ENCODE measurements at places on chromosomes 1 and 21.
A peak's percentile ranks its signal among the peaks of the same experiment; 100 is the strongest.

DNA sequence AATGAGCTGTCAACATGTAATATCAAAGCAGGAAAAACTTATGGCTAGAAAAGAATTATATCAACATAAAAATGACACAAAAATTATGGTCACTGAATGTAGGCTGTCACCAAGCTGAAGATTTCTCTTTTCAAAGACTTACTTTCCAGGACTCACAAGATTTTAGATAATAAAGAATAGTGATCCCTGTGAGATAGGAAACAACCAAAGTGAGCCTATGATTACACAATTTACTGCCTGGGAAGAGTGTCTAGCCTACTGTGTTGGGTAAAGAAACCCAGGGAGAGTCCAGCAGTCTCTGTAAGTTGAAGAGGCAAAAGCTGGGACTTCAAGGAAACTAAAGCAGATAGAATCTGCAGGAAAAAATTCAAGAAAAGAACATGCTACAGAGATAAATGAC is 20.2 kb upstream of the RGS1 start:
- no peak for DNase-seq

GRCh38 chr21:44815852-44816628 is 1.8 kb downstream of the SUMO3 start:
- no peak for DNase-seq

- peak; percentile 10 for DNase-seq
Observed at GRCh38 chr1:203796236-203796605, 798 bp downstream of the ZBED6 start.

DNA sequence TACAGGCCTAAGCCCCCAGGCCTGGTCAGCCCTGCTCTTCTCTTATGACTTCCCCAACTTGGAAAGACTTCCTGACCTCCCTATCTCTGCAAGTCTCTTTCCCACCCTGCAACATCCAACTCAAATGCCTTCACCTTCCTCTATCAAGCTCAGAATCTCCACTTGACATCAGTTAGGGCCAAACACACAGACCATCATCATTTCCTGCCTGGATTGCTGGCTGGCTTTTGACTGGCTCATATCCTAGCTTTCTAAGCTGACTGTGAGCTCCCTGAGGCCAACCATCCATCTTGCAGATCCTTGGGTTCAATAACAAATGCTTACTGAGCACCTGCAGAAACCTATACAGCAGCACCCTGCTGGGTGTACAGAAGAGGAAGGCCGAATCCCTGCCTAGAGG is 137.3 kb upstream of the EDN2 start:
- DNase-seq, result no peak

GRCh38 chr1:217524787-217525520 is 105.9 kb downstream of the GPATCH2 start:
- no peak for DNase-seq

DNA sequence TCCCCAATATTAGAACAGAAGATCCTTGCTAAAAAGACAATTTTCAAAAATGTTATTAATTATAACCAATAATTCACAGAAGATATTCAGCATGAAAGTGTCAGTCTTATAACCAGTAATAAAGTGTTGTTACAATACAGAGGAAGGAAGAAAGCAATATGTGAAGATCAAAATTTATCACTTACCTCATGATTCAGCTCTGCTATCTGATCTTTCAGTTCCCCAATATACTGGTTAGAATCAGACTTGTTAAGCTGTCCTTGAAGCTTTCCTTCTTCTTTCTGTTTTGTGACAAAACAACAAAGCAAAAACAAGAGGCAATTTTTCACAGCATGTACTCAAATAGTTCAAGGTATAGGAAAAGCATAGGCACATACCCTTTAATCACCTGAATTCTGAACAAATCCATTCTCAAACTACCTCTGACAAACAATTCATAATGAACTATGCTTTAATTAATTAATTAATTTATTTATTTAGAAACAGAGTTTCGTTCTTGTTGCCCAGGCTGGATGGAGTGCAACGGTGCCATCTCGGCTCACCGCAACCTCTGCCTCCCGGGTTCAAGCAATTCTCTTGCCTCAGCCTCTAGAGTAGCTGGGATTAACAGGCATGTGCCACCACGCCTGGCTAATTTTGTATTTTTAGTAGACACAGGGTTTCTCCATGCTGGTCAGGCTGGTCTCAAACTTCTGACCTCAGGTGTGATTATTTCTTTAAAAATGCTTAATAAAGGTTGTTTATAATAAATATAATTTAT is 76.9 kb upstream of the GFI1 start:
- DNase-seq, result no peak

- DNase-seq, result no peak
Observed at GRCh38 chr1:43492826-43493225, 37.9 kb upstream of the PTPRF start.

DNA sequence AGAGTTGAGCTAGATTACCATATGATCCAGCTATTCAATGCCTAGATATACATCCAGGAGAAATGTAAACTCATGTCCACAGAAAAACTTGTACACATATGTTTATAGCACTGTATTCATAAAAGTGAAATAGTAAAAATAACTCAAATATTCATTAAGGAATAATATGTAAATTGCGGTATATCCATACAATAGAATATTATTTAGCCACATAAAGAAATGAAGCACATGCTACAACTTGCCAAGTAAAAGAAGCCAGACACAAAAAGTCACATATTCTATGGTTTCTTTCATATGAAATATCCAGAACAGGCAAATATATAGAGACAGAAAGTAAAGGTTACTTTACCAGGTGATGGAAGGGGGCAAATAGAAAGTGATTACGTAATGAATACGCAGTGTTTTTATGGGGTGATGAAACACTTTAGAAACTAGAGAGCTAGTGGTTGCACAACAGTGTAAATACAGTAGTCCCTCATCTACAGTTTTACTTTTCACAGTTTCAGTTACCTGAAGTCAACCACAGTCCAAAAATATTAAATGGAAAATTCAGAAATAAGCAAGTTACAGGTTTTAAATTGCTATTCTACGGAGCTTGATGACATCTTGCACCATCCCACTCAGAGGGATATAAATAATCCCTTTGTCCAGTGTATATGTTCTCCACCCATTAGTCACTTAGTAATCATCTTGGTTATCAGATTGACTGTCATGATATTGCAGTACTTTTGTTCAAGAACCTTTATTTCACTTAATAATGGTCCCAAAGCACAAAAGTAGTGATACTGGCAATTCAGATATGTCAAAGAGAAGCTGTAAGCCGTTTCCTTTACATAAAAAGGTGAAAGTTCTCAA is 62.3 kb downstream of the ZNF644 start:
- DNase-seq, result no peak

DNA sequence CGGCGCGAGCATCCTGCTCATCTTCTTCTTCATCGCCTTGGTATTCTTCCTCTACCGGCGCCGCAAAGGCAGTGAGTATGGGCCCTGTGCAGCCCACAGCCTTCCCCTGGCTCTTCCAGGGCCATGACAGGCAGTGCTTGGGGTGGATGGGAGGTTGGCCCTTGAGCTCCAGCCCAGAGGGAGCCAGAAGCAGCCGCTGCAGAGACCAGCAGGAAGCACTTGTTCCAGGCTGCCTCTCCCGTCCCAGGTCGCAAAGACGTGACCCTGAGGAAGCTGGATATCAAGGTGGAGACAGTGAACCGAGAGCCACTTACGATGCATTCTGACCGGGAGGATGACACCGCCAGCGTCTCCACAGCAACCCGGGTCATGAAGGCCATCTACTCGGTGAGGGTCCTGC is 87.3 kb upstream of the CD1D start:
- DNase-seq, result no peak

DNA sequence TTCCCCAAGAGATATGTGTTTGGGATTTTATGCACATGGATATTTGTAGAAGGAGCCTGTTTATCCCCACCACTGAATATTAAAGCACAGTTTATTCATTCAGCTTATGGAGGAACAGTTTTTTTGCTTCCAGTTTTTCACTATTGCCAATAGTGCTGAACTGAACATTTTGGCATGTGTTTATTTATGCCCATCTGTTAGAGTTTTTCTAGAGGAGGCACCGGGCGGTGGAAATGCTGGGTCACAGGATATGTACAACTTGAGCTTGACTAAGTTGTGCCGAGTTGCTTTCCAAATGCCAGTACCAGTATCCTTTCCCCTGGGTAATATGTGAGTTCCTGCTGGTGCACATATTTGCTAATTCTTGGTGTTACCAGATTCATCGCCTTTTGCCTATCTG is 111.3 kb downstream of the GREM2 start:
- DNase-seq, result no peak

GRCh38 chr21:21163904-21164303 is 165.7 kb downstream of the NCAM2 start:
- DNase-seq, result peak; percentile 0

DNA sequence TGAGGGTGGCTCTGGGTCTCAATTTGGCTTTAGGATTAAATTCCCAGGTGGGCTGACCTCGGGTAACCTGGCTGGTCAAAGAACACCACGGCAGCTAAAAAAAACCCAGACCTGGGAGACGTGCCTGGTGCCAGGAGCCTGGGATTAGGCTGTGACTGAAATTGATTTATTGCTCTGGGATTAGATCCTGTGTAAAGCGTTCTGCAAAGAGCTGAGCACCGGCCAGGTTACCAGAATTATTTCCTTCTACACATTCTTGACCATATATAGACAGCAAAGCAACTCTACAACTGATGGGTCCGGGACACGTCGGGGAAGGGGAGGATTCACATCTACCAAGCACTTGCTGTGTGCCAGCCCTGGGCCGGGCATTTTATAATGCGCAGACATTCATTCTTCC is 45.2 kb downstream of the TMCO4 start:
- DNase-seq, result no peak

GRCh38 chr1:150807249-150808023 is 624 bp downstream of the CTSK start:
- DNase-seq, result no peak

DNA sequence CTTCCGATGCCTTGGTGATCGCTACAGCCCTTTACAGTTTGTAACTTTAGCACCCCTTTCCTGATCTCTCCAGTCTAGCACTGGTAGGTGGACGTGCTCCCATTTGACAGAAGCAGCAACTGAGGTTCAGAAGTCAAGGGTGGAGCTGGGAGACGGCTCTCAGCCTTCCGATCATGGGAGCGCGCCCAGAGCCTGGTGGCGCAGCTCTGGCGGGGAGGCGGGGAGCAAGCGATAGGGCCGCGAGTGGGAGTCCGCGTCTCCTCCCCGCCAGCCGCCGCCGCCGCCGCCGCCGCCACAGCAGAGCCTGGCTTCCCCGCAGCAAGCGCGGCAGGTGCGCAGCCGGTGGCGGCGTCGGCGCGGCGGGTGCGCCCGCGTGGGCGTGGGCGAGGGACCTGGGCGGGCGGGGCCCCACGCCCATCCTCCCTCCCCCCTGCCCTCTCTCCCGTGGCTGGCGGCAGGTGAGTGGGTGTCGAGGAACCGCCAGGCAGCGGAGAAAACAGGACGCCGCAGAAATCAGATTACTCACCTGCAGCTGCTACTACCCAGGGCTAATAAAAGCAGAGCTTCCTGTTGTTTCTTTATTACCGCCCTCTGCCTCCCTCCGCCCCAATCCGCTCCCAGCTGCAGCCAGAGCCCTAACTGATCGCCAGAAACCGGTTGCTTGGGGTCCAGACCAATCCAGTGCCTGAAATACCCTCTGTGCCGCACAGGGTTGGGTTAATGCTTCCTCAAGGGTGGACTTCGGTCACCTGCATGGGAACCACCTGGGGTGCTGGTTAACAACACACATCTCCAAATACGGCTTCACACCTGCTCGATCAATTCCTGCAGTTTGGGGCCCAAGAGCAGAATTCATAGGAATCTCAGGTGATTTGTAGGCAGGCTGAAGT is 60.2 kb upstream of the ID3 start:
- peak; percentile 78 for DNase-seq

GRCh38 chr1:87940421-87940820 is 611.7 kb downstream of the LMO4 start:
- DNase-seq, result no peak

GRCh38 chr21:15966231-15966630 is 236.4 kb downstream of the USP25 start:
- DNase-seq, result no peak

DNA sequence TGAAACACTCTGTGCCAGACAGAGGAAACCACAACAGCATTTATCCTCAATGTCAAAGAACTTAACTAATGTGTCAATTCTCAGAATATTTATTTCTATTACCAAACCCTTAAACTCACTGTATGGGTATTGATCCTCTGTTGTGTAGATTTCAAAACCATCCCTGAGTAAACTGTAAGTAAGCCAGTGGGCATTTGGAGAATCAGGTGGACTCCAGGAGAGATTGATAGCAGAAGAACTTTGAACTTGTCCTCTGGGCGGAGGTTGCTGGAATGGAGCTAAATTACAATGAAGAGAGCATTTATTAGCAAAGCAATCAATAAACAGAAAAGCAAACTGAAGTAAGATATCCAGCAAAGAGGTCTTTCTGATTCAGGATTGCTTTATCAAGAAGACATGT is 216.1 kb downstream of the USH2A start:
- DNase-seq, result no peak

DNA sequence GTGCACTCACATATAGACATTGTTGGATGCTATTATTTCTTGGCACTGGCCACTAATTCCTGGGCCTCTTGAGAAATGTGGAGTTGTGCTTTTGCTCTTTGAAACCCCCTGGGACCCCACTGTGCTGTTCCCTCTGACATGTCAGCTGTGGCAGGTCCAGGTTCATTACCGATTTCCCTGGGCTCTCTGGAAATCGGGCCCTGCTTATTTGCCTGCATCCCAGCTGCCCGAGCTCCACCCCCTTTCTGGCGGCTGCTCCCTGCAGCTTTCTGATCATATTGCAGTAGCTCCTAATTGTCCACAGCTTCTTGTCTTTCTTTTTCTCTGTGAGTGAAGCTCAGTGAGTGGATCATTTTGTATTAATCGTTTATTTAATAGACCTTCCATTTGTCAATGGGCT is 183.7 kb upstream of the FAM78B start:
- DNase-seq, result no peak

GRCh38 chr1:225846331-225847310 is 35.6 kb downstream of the TMEM63A start:
- no peak for DNase-seq

DNA sequence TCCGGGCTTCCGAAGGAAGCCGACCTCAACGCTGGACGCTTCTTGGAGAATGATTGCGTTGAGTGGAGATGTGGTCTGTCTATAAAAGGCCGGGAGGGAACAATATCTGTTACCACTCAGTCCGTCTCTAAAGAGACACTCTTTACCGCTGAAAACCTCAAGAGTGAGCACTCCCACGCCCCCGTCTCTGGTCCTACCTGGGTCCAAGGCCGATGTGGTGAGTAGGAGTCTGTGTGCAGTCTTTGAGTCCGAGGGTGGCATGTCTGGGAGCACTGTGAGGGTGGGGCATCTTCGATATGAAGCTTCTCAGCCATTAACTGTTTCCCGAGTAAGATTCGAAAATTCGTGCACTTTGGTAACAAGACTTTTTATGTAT is 576 bp downstream of the ZFP69 start:
- peak; percentile 2 for DNase-seq

GRCh38 chr1:59132295-59132694 is 164.6 kb upstream of the FGGY start:
- DNase-seq, result no peak

- DNase-seq, result no peak
Observed at GRCh38 chr1:228646717-228647522, 88.4 kb upstream of the RHOU start.

Measured in activated T-helper 9 cell treated with anti-CD3 and anti-CD28 coated beads, Interleukin-2, amount 50 U/mL, for 16 hours (primary cell).